T-helper 9 cell (primary cell): ENCODE measurements at places on chromosomes 11 and 22.

DNA sequence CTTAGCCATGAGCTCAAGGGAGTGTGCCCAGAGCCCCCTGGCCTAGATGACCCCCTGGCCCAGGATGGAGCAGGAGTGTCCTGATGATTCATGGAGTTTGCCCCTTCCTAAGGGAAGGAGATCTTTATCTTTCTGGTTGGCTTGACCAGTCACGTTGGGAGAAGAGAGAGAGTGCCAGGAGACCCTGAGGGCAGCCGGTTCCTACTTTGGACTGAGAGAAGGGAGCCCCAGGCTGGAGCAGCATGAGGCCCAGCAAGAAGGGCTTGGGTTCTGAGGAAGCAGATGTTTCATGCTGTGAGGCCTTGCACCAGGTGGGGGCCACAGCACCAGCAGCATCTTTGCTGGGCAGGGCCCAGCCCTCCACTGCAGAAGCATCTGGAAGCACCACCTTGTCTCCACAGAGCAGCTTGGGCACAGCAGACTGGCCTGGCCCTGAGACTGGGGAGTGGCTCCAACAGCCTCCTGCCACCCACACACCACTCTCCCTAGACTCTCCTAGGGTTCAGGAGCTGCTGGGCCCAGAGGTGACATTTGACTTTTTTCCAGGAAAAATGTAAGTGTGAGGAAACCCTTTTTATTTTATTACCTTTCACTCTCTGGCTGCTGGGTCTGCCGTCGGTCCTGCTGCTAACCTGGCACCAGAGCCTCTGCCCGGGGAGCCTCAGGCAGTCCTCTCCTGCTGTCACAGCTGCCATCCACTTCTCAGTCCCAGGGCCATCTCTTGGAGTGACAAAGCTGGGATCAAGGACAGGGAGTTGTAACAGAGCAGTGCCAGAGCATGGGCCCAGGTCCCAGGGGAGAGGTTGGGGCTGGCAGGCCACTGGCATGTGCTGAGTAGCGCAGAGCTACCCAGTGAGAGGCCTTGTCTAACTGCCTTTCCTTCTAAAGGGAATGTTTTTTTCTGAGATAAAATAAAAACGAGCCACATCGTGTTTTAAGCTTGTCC, 14.3 kb downstream of the ADORA2A start:
- no peak for DNase-seq

DNA sequence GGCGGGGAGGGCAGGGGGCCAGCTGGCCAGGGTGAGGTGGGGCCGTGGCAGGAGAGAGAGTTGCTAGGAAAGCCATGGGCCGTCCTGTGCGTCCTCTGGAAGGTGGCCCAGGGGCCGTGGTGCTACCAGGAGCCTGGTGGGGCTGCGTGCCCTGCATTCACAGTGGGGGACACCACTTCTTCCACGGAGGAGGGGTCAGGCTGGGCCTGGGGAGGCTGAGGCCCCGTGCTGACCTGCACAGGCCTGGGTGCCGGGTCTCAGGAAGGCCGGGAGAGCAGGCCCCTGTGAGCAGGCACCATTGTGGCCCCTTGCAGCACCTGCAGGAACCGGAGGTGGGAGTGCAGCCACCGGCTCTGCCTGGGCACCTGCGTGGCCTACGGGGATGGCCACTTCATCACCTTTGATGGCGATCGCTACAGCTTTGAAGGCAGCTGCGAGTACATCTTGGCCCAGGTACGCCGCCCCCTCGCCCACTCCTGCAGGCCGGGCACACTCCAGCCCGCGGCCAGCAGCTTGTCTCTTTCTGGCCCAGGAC, 12.0 kb downstream of the MUC5B start:
- no peak for DNase-seq

- no peak for DNase-seq
These were observed 580.7 kb downstream of the NTM start for GRCh38 chr11:131951121-131951520.

DNA sequence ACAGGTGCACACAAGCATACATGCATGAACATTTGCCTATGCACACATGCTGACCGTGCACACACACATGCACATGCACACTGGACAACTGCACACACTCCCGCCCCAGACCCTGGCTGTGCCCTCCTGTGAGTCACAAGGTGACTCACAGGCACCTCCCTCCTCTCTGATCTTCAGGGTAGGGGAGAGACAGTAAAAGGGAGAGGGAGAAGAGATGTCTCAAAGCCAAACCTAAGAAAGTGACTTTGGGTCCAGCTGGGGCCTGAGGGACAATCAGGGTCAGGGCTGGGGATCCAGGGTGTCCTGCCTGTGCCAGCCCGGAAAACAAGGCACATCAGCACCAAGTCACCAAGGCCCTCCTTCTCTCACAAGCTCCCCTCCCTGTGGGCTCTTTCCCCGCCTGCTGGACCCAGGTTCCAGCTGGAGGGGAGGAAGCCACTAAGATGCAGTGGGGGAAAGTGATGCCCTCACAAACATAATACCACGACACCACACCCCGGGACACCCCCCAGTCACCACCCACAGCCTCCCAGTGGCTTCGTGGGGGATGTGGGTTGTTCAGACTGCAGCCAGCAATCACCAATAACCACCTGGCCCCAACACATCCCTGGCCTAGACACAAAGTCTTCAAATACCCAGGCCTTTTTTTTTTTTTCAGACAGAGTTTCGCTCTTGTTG, 39.3 kb downstream of the PDGFB start:
- DNase-seq, result peak; percentile 14

DNA sequence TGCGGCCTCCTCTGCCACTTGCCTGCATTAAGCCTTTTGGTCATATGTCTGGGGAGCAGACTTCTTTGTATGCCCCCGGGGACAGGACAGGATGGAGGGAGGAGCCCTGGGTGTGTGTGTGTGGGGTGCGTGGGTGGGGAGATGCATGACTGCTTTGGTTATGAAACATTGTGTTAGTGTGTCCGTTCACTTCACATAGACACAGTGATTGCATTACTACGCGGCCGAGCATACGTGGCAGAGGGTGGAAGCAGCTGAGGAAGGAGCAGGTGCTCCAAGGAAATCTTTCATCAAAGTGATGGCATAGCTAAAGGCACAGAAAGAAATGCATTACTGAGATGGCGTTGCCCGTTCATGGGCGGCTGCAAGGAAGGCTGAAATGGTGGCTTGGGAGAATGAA, 260.4 kb downstream of the ST3GAL4 start:
- DNase-seq, result no peak

- no peak for DNase-seq
These were observed 327.1 kb upstream of the MTNR1B start for GRCh38 chr11:92642177-92642931.

DNA sequence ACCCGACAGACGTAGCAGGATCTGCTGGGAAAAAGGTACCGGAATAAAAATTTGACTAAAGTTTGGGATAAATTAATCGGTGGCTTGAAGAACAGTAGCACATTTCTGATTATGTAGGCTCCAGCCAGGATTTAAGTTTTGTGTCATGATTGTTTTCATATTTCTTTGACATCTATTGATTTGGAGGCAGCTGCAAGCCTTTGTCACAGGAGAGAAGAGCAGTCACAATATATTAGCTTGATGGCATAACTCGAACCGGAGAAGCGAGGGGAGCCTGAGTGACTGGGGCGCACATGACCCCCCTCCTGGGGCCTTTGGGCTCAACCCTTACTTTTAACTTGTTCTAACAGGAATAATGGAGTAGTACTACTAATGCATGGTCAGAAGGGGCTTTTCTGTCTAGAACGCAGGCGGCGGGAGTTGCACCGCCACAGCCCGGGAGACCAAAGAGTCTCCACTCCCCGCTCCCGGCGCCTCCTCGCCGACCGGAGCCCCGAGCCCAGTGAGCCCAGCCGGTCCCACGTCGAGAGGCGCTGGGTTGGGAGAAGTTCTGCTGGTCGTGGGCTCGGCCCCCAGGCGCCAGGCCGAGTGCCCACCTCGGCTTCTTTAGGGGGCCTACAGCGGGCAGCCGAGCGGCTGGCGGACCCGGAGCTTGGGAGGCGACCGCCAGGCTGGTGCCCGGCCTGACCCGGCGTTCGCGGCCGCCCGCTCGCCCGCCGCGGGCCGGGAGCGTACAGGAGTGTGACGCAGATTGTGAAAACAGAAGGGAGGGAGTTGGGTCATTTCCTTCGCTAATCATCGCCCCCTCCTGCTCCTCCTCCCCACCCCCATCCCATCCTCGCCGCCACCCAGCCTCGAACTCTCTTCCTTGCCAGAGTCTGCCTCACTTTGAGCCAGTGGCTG, 15.7 kb upstream of the PAX6 start:
- DNase-seq, result no peak
